ENCODE measurements at places on chromosomes 5 and 9. TPM values are rescaled to one million over a fixed set of nuclear protein-coding genes. Genes with fewer than 3 reads are reported as not detected.

- DNase-seq, result no peak
These were observed 221.3 kb upstream of the KLF9 start for GRCh38 chr9:70635790-70636189.

DNA sequence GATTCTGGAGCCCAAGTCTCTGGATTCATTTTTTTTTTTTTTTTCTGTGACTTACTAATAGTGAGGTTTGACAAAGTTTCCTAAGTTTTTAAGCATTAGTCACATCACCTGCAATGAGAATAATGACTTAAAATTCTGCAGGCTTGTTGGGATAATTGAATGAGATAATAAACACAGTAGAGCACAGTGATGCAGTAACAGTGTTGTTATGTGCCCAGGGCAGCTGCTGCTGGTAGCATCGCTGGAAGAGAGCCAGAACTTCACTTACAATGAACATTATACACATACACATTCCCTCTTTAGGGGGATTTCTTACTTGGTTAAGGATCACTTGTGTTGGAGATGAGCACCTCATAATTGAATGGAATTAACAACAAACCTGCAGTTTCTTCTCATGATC, 78.9 kb downstream of the ALDH7A1 start:
- DNase-seq, result no peak

- DNase-seq, result no peak
These were observed 83.6 kb downstream of the ARHGEF28 start for GRCh38 chr5:73709536-73710129.

- no peak for DNase-seq
These were observed 16.8 kb upstream of the SLC9A3 start for GRCh38 chr5:540906-541538.

DNA sequence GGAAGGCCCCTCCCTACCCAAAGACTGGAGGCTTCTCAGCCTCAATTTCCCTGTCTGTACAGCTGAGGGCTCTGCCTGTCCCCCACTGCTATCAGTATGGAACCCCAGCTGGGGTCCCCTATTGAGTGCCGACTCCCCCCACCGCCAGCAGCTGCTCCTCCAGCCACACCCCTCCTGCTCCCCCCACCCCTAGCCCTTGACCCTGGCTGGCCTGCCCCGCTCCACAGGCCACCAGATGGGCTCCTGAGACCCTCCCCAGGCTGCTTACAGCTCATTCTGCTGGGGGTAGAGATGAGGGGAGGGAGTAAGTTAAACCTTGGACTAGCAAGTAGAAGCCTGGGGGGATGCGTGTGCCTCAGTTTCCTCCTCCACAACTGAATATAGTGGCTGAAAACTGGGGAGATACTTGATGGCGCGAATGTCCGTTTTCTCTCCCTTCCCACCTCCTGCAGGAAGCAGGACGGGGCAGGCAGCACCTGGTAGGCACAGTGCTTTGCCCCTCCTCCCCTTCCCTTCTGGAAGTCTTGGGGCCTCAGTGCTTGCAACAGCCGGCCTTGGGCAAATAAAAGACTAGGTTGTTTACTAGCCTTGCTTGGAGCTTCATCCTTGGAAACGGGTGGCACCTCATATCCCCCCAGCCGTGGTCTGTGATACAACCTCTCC, 19.1 kb downstream of the URM1 start:
- DNase-seq, result no peak

DNA sequence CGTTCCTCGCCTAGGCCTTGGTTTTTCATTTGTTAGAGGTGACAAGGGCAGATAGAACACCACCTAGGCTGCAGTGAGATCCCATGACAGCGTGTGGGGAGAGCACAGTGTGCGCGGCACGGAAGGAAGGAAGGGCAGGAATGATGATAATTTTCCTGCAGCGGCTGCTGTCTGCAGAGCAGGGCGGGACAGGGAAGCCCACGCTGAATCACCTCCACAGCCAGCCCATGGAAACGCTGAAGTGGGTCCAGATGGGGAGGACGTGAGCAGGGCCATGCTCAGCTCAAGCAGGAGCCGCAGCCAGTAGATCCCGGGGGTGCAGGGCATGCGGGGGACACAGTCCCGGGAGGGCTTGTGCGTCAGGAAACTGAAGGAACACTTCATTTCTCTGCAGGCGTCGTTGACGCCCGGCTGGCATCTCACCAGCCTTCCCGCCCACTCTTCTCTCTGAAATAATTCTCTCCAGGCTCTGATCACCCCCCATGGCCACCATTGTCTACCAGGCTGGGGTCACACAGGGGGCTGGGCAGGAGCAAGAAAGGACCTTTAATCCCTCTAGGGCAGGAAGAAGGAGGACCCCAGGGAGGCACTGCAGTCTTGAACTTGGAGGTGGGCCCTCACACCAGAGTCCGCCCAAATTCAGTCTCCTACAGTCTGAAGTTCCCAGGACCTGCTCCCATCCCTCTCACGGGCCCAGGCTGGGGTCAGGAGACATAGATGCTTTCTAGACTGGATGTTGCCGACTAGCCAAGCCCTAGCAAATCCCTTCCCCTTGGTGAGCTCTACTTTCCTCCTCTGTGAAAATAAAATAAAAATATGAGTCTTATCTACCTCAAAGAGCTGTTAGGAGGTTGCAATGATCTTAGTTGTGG, 20.9 kb upstream of the SYNPO start:
- no peak for DNase-seq

Gene ISCA1
- total RNA-seq, result 92.5 TPM

Gene F2RL2
- under 0.01 TPM for total RNA-seq

Gene ZBTB6
- total RNA-seq, result 99.5 TPM

Gene LHX3
- total RNA-seq, result not detected

Gene TXNDC8
- not detected for total RNA-seq
